GM12891 (cell line): ENCODE measurements at places on chromosomes 4 and X.

DNA sequence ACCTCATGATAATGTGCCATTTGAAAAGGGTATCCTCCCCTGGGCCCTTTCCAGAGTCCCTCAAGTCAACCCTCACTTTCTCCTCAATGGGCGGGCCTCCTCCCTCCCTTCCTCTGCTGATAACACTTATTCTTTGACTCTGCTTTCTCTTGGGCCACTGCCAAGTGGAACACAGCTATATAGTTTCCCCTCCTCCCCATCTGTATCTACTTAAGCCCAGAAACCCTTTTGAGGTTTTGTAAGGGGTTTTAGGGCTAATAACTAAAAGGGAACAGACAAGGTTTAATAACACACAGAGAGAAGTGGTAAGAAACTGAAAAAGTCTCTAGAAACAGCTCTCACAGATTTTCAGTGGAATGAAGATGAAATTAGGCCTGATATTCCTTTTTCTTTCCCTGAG is 116.7 kb downstream of the GPC3 start:
- no peak for DNase-seq

- DNase-seq = no peak
These were observed 80.3 kb downstream of the ARHGAP24 start for GRCh38 chr4:85555206-85555605.

GRCh38 chrX:129622757-129623301 is 31.9 kb downstream of the APLN start:
- no peak for DNase-seq

DNA sequence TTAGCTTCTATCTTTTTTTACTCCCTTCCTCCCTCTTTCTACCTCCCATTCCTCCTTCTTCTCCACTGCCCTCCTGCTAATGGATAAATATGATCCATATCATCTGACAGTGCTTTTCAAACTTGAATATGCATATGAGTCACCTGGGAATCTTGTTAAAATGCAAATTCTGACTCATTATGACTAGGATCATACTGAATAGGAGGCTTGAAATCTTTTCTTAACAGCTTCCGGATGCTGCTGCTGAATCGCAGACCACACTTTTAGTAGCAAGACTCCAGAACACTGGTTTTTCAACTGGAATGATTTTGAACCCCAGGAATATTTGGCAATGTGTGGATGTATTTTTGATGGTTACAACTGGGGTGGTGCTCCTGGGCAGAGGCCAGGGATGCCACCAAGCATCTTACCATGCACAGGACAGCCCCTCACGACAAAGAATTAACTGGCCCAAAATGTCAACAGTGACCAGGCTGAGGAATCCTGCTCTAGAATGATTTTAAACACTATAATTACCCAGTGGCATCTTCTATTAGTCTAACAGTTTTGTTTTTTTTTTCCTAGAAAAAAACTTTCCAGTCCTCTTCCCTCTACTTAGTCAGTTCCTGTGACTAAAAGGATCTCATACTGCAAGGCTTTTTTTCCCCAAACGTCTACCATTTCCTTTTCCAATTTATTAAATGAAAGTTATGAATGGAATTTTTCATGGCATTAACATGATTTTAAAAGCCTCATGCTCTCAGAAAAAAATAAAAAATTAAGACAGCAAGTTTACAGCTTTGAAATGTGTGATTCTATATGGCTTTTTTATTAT is 10.6 kb upstream of the PYURF start:
- no peak for DNase-seq

GRCh38 chr4:42401171-42401570 is 3.9 kb downstream of the SHISA3 start:
- no peak for DNase-seq

DNA sequence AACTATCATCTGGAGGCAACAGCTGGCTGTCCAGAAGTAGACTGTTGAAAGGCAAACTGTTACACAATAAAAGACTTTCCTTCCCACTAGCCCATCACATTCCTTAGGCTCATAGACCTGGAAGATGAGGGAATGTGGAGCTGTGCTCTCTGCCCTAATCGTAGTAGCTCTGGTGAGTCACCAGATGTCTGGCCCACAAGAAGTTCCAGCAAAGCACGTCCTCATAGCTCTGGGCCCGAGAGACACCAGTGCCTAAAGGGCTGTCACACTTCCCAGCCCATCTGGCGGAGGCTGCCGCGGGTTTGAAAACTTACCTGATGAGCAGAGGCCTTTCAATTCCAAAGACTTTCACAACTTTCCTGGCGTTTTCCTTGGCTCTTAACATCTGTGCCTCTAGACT is 81.7 kb upstream of the STOX2 start:
- no peak for DNase-seq

- peak; percentile 75 for DNase-seq
These were observed 47.7 kb upstream of the AFAP1 start for GRCh38 chr4:7987148-7987989.
